Cardiac muscle cell (in vitro differentiated cells and primary cell): ENCODE measurements at places on chromosomes 12 and 14.

GRCh38 chr14:99548871-99549515 lies 55.0 kb downstream of the CCDC85C start:
- DNase-seq = no peak

- no peak for DNase-seq
These were observed 3.7 kb downstream of the ANG start for GRCh38 chr14:20692116-20692751.

DNA sequence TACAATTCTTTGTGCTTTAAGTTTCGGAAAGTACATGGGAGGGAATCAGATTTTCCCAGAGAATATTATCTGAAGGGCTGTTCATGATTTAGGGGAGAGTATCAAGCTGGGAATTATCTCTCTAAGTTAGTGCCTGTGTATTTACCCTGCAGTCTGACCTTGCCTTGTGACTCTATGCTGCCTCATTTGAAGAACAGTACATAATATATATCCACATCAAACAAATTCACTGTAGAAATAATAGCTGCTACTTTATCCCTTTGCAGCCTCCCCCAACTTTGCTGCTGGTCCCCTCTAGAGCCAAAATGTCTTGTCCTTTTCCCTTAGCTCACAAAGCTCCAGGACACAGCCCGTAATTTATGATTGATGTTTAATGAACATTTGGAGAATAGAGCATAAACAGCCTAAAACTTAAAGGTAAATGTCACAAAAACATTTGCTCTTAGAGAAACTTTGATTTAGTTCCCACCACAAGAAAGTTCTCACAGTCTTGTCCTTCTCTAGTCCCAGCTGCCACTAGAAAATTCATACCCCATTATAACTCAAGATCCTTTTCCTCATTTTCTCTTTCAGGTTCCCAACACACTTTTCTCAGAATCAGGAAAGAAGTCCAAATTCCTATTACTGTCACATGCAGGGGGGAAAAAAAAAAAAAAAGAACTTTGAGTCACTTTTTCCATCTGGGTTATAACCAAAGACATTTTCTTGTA lies 1009.6 kb downstream of the FLRT2 start:
- no peak for DNase-seq

GRCh38 chr14:35414365-35414764 lies 9.8 kb upstream of the NFKBIA start:
- DNase-seq = peak; percentile 64

DNA sequence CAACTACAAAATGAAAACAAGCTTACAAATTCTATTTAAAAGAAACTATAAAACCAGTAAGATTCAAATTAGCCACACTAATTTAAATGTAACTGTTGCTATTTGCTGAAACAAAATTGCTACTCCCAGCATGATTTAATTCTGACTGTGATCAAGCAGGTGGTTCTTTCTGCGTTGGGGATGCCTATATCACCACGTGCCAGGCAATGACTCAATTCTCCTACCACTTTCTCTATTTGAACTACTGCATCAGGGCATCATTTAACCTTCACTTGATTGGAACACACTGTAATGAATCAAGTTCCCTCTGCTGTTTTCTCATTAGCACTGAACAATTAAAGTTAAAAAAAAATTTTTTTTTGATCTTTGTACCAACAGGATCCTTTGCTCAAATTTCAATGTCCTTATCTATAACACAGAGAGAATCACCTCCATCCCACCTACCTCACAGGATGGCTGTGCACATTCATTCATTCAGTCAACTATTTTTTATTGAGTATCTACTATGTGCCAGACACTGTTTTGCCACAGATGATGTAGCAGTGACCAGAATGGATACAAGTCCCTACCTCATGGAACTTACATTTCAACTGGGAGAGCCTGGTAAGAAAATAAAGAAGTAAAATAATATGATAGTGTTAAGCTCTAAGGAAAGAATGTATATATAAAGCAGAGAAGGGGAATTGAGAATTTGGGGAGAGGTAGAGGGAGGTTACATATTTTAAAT lies 8.0 kb upstream of the ACTN1 start:
- DNase-seq = no peak

GRCh38 chr12:64088431-64089349 lies 133.4 kb downstream of the KICS2 start:
- peak; percentile 47 for DNase-seq
